ENCODE measurements at places on chromosomes 6 and 20.
A peak's percentile ranks its signal among the peaks of the same experiment; 100 is the strongest.

DNA sequence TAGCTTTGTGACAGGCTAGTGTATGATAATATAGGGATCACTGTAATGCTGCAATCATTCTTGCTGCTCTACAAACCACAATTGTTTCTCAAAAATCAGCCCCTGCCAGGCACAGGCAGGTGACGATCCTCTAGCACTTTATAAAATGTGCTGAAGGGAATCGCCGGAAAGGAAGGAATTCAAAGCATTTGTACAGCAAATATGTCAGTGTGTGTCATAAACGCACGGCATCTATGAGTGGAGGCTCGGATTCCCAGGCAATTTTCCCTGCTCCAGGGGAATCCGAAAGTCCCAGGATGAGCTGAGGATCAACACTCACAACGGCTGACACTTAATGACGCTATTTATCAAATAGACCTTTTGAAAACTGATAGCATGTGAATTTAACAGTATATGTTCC lies 1.4 kb downstream of the PHACTR1 start:
- no peak for DNase-seq

DNA sequence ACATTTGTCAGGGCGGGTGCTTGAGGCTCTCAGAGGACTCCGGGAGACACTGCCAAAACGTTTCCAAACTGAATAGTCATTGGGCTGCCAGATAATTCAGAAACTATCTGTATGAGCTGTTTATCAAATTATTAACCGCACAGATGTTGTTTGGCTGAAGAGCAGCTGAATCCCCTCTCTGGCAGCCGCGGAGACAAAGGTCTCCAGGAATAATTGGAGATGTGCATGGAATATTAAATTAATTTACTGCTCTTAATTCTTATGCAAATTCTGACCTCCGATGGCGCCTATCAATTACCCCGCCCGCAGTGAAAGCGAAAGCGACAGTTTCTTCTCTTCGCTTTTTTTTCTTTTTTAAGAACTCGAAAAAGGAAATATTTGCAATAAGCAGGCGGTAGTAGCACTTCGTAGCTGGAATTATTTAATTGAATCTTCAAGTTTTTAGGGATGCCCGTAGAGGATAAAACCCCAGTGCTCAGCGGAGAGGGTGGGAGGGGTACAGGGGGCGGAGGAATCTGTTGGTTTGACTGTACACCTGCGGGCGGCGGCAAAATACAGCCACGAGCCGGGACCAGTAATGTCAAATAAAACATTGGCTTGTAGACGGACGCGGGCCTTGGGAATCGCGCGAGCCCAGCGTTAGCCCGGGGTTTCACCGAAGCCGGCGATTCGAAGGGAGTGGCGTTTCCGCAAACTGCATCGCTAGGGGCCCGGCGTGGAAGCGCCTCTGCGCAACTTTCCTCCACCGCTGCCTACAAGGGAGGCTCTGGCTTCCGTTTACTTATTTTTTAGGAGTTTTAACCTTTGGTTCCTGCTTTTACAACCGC lies 6.2 kb downstream of the LINC00237 start:
- DNase-seq: peak; percentile 80

- DNase-seq: no peak
These were observed 218.1 kb downstream of the ERMARD start for GRCh38 chr6:169969372-169970099.

DNA sequence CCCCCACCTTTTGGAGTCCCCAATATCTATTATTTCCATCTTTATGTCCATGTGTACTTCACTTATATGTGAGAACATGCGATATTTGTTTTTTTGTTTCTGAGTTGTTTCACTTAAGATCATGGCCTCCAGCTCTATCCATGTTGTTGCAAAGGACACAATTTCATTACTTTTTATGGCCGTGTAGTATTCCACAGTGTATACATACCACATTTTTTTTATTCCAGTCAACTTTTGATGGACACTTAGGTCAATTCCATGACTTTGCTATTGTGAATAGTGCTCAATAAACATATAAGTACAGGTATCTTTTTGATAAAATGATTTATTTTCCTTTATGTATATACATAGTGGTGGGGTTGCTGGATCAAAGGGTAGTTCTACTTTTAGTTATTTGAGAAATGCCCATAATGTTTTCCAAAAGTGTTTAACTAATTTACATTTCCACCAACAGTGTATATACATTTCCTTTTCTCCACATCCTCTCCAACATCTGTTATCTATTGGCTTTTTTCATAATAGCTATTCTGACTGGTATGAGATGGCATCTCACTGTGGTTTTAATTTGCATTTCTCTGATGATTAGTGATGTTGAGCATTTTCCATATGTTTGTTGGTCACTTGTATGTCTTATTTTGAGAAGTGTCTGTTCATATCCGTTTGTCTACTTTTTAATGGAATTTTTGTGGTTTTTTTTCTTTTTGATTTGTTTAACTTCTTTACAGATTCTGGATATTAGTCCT lies 34.0 kb upstream of the COL10A1 start:
- DNase-seq: no peak

DNA sequence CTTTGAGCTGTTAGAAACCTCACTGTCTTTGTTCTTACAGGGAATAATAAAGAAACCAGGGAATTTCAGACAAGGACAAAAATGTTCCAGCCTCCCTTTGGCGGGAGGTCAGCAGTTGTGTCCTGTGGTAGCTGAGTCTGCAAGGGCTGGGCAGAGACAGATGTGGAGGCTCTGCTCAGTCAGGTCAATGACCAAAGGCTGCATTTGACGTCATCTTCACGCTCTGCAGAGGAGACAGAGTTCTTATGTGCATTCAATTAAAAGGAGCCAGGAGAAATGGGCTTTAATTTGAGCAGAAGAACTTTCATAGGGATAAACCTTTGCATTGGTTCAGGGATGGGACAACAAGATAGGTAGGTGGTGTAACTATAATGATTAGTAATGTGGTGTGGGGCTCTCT lies 45.1 kb upstream of the FOXA2 start:
- no peak for DNase-seq

GRCh38 chr6:84926189-84927155 lies 162.1 kb upstream of the TBX18 start:
- DNase-seq: no peak

GRCh38 chr6:109465772-109466171 lies 10.2 kb upstream of the MICAL1 start:
- DNase-seq: no peak

GRCh38 chr6:9564021-9564420 lies 850.9 kb downstream of the TFAP2A start:
- DNase-seq: no peak

DNA sequence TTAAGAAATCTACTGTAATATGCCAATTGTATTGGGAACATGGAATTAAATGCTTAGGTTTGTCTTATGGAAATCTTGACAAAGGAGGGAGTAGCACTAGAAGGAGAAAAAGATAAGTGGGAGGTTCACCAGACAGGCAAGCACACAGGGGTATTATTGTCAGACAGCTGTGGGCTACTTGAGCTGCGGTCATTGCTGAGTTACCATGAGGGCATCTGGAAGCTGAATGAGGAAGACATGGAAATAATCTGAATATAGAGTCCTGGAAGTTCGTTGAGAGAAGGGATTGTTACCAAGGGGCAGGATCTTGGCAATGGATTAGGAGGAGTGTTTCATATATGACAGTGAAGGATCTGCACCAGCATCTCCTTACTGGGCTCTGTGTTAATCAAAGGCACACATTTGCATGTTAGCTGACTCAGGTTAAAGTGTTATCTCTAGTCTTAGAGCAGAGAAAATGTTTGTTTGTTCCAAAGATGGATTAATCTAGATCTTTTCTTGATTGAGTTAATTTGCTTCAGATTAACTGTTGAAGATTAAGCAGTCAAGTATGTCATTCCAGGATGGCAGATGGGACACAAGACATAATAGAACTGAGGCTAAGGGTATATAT lies 53.0 kb upstream of the SUPT3H start:
- DNase-seq: no peak

GRCh38 chr6:35500782-35501181 lies 3.9 kb upstream of the TEAD3 start:
- peak; percentile 18 for DNase-seq

DNA sequence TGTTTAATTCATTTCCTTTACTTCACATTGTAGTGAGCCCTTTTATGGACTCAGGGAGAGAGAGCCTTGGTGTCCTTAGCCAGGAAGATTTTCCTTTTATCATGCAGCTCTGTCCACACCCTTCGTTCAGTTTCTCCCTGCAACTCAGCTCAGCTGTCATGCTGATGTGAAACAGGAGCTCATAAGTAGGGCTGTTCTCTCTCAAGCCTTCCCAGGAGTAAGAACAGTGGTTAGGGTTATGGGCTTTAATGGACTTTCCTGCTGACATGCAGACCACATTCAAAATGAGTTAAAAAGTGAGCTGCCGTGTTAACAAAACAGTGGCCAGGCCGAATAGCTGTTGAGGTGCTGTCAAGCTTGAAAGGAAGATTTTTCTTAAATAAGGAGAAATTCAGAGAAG lies 104.1 kb downstream of the BCKDHB start:
- DNase-seq: no peak

GRCh38 chr6:33894438-33894837 lies 90.6 kb upstream of the MLN start:
- no peak for DNase-seq

- no peak for DNase-seq
These were observed 144.1 kb upstream of the KCNK16 start for GRCh38 chr6:39466631-39467030.

- no peak for DNase-seq
These were observed 554.2 kb downstream of the CDH26 start for GRCh38 chr20:60512443-60512842.

DNA sequence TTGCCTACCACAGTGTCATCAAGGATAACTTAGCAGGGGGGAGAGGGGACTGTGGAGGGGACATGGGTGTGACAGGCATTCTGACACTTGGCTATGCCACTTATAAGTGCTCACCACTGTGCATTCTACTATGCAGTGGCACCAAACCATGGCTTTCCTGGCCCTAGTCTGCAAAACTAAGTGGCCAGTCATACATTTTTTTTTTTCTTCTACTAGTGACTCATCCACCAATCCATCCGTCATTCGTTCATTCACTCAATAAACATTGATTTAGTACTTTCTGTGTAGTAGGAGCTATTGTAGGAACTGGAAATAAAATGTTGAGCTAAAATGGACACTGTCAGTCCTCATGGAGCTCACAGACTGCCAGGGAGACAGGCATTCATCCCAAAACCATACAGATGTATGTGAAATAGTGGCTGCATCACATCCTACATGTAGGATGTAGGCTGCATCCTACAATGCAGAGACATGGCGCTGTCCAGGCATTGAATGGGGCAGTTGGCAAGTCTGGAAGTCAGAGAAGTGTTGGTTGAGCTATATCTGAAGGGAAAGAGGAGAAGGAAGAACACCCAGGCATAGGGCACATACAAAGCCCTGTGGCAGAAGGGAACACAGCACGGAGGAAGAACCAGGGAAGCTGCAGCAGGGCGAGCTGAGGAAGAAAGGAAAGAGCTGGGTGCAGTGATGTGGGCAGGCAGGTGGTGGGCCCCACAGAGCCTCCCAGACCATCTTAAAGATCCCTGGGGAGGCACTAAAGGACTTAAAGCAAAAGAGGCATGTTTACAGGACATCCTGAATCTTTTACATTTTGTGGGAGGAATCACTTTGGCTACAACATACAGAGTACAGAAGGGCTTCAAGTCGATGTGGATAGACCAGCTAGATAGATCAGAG lies 224.4 kb downstream of the UST start:
- DNase-seq: no peak

- DNase-seq: no peak
These were observed 12.9 kb downstream of the ZFP64 start for GRCh38 chr20:52178691-52179090.

Measured in inflammatory macrophage treated with lipopolysaccharide for 4 hours (primary cell).